ENCODE measurements at places on chromosomes 13 and 19.

DNA sequence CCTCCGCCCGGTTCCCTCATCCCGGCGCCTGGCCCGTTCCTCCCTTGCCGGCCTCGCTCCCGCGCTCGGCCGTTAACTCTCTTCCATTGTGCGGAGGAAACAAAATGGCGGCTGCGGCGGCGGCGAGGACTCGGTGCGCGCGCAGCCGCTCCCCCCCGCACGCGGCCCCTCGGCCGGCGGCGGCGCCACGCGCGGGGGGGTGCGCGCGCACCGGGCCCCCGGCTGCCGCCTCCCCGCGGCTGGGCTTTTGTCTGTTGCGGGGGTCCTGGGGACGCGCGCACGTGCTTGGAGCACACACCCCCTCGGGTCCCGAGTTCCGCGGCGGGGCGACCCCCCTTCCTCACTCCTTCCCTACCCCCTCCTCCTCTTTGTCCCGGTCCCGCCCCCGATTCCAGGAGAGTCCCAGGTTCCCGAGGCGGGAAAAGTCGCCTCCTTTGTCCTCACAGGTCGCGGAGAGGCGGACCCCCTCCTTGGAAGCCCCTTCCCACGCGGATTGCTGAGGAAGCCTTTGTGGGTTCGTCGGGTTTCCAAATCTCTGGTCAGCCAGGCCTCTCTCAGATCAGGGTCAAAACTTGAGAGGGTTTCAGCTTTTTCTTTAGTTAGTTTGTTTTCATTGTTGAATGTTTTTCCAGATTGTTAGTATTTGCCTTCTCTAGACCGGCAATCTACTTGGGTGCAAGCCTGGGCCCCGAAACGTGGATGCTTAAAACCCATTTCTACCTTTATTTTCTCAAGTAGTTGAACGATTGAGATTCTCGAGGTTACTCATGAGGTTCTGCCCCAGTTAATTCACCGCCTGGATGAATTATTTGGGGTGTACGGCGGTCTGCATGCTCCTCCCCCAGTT, 687 bp downstream of the ILF3 start:
- peak; percentile 84 for DNase-seq

DNA sequence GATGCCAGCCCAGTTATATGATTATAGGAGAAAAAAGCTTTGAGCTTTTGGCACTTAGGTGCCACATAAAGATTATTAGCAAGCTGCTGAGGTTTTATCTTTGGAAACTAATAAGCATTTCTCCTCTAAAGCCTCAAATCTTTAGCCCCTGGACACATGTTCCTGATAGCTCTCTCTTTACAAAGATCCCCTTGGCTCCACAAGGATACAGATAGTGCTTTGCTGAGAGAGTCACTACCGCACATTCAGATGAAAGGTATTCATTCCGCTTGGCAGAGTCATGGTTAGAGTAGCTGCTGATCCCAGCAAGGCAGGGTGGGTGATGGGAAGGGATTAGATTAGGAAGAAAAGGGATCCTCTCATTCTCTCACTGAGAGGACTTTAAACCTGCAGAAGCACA, 28.2 kb upstream of the PSG7 start:
- DNase-seq = no peak

GRCh38 chr19:18708452-18709231, 25.2 kb downstream of the CRTC1 start:
- DNase-seq = peak; percentile 74

DNA sequence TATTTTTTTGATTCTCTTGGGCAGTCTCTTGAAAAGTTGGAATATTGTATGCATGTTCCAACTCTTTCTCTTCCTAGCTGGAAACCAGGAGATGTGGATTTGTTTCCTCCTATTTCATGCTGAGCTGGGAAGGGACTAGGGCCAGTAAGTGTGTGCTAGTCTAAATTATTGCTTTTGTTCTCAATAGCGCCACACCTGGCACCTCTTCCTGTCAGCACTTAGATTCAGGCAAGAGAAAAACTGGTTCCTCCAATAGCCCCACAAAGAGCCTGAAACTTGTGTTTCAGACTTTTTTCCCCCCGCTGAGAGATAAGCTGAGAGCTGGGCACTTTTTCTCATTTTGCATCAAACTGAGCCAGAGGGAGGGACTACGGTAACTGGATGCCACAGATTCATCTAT, 353.4 kb downstream of the OLFM4 start:
- no peak for DNase-seq

DNA sequence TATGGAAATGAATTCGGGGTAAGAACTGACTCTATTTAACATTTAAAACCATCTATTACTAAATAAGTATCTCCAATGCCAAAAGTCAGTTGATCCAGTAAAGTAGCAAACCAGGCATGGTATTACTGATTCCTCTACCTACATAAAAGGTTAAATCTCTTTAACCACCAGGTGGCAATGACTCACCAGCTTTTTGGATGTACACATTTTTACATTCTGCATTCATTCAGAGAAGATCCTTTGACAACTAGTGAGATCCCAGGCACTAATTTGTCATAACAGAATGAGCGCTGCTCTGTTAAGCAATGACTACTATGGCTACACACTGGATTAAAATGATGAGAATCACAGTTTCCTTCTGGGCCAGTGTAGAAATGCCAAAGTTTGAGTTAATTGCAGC, 329.8 kb upstream of the GPC6 start:
- DNase-seq = peak; percentile 19

GRCh38 chr13:112209266-112209665, 142.3 kb downstream of the SOX1 start:
- no peak for DNase-seq

DNA sequence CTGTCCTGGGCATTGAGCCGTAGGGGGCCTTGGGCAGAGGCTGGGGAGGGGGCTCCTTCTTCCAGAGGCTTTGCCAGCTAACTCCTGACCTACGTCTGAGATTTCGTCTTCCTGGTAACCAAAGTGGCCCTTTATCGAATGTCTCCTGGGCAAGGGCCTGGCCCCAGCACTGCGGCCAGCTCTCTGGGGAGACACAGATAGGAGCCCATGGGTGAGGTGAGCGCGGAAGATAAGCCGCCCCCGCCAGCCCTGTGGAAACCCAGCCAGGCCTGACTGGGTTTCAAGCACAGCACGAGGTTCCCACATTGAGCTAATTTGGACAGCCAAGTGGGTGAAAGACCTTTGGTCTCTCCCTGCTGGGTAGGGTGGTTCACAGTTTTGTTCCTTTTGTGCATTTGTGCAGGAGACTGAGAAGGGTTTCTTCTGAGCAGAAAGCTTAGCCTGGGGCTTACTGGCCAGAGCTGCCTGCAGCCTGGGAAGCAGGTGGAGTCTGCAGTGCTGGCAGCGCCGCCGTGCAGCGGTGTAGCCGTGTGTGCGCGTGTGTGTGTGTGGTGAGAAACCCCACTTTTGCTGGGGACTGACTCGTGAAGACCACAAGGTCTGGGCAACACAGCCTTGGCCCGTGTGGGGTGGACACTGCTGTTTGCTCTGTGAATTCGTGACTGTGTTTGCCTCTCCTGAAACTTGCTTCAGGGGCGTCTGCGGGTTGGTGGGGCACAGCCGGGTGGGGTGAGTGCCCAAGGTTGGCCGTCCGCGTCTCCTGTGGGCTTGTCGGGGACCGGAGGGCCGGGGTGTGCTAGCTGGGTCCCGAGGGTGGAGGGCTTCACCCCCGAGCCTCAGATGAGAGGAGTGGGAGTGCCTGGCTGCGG, 2.5 kb downstream of the BSG start:
- DNase-seq = peak; percentile 38

DNA sequence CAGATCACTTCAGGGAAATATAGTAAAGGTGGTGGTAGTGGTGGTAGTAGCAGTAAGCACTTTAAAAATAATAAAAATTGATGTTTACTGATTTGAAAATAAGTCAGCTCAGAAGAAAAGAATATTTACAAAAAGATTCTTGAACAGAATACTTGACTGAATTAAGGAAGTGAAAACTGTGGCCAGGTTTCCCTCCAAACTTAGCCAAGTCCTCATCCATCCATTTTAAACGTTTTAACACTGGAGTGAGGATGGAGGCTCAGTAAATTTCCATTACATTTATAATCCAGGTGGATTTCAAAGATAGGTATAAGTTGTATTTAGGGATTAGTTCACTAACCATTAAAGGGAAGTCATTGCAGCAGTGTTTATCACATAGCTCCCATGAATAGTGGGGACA, 221.5 kb downstream of the RGCC start:
- DNase-seq = no peak

GRCh38 chr19:28508666-28509065, 704.3 kb downstream of the UQCRFS1 start:
- no peak for DNase-seq

- DNase-seq = no peak
Observed at GRCh38 chr19:39351537-39352064, 9.4 kb downstream of the SAMD4B start.

DNA sequence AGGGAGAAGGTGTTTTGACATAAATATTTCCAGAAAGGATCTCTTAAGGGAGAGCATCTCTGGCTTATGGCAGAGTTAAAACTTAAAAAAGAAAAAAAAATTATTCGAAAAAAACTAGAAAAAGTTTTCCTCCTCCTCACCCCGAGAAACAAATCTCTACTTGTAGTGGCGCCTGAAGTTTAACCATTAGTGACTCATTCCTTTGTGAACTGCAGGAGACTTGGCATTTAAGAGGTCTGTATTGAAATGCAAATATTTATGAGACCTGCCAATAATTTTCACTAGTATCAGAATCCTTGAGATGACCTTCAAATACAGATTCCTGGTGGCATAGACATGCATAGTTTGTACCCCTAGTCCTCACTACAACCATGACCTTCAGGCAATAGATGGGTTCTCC, 64.9 kb upstream of the MED4 start:
- no peak for DNase-seq

DNA sequence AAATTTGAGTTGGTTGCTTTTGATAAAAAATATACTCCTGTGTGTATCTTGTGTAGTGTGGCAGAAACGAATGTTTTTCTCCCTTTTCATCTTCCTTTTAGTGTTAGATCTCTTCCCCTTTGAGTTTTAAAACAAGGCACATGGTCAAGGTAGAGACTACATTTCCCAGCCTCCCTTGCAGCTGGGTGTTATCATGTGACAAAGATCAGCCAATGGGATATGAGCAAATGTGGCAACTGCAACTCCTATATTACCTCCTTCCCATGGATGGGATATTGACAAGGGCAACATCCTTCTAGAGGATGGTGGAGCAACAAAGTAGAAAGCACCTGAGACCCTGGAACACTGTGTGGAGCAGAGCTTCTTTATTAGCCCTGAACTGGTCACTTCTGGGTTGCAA, 42.4 kb downstream of the ADGRE3 start:
- no peak for DNase-seq

- no peak for DNase-seq
Observed at GRCh38 chr13:111865826-111866225, 201.1 kb upstream of the SOX1 start.

DNA sequence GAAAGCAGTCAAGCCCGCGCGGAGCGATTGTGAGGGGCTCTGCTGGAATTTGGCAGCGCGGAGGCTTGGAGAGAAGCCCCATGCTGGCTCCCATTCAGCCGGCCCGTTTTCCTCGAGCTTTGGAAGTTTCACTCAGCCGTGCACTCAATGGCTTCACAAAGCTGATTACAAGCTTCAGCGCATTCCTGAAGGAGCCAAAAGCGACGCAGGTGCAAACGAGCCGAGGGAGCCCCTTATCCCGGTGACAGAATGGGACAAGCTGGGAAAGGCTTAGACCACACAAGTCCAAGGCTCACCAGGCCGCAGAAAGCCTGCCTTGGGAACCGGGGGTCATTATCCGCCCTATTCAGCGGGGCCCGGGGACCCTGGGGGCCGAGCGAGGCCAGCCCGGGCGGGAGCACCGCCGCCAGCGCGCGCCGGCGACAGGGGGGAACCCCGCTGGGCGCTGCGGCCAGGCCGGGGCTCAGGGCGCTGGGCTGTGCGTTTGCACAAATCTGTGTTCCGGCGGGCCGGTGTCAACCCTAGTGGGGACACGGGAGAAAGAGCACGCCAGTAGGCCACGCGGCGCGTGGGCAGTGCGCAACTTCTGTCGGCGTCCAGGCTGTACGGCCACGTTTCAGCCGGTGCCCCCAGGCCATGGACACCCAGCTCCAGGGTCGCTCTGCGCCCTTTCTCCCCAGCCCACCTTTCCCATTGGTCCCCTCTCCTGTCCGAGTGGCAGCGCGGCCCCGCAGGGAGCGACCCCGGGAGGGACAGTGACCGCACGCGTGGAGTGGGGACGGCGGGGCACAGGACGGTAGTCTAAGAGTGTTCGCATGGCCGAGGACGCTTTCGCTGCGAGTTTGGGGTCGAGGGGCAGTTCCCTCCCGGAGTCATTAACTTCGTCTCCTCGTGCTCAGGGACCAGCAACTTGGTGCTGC, 37.3 kb downstream of the SOX1 start:
- peak; percentile 79 for DNase-seq

DNA sequence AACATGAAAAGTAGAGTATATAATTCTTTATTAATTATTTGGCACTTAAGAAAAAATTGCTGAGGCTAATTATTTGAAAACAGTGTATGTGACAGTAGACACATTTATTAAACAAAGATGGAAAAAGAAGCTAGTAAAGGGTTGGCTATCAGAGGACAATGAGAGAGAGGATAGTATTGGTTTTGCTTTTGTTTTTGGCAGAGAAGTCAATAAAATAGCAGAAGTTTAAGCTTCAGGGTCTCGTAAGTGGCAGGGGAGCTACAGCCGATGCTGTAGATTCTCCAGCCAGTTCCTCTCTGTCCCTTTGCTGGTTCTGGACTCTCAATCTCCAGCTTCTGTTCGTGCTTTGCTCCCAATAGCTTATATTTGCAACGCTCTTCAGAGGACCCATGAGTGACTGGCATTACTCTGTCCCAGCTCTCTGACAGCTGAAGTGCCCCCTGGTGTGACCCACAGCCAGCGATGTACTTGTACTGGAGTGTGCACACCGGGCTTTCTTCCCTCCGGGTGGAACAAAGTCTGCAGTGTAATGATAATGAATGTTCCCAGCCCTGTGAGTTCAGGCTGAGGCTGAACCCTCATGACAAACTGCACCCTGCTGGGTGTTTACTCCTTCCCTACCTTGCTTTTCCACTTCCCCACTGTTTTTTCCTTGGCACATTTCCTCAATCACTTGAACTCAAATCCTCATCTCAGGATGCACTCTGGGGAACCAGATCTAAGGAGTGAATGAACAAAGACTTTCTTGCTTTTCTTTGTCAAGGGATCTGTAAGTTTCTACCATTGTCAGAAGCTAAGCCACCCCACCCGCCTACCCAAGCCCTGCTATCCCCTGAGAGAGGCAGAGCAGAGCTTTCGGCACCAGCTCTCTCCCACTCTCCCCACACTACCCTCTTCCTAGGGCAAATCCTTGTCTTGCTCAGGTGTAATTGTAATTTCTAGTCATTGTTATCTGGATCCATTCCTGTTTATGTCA, 254.8 kb downstream of the LHFPL6 start:
- DNase-seq = peak; percentile 12

- no peak for DNase-seq
Observed at GRCh38 chr19:55801416-55801815, 30.4 kb downstream of the NLRP11 start.

- no peak for DNase-seq
Observed at GRCh38 chr19:13069415-13070359, 33.0 kb downstream of the LYL1 start.

DNA sequence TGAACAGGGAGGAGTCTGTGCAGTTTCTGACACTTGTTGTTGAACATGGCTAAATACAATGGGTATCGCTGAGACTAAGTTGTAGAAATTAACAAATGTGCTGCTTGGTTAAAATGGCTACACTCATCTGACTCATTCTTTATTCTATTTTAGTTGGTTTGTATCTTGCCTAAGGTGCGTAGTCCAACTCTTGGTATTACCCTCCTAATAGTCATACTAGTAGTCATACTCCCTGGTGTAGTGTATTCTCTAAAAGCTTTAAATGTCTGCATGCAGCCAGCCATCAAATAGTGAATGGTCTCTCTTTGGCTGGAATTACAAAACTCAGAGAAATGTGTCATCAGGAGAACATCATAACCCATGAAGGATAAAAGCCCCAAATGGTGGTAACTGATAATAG, 16.1 kb downstream of the CEACAM6 start:
- no peak for DNase-seq

- peak; percentile 7 for DNase-seq
Observed at GRCh38 chr13:48334534-48335127, 31.1 kb downstream of the RB1 start.

All from DMS79 treated with DMSO at 0.1 percent for 48 hours (cell line).